Activated CD4-positive, CD25-positive, alpha-beta regulatory T cell treated with anti-CD3 and anti-CD28 coated beads, Interleukin-2, amount 50 U/mL, for 16 hours (primary cell): ENCODE measurements at places on chromosomes 5 and 9.

- DNase-seq, result no peak
Observed at GRCh38 chr9:98637381-98637780, 71.4 kb downstream of the GABBR2 start.

GRCh38 chr5:65927503-65928321 lies 1.3 kb downstream of the ERBIN start:
- DNase-seq, result no peak

DNA sequence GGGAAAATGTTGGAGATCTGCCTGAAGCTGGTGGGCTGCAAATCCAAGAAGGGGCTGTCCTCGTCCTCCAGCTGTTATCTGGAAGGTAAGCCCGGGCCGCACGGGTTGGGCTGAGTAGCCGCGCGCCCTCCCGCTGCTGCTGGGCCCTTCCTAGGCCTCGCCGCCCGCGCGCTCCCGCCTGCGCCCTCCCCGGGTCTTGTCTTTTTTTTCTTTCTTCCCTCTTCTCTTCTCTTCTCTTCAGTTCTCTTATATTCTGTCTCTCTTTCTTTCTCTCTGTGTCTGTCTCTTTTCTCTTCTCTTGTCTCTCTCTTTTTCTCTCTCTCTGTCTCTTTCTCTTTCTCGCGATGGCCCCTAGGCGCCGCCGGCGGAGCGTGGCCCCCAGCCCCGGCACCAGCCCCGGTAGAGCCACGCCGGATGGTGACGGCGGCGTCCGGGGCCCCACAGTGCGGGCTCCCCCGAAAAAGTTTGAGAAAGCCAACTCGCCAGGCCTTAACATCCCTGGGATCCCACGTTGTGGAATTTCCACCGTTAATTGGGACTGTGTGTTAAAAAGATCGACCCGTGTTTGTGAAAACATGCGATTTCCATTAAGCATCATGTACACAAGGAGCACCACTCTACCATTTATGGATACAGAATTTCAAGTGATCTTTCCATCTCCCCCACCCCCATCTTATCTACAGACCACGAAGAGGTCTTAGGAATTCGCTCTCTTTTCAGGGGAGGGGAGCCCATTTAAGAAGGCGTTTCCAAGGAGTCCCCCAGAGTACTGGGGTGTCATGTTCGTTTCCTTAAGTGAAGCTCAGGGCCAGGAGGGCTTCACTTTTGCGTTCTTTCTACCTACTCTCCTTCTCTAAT lies 616 bp downstream of the ABL1 start:
- DNase-seq, result no peak

DNA sequence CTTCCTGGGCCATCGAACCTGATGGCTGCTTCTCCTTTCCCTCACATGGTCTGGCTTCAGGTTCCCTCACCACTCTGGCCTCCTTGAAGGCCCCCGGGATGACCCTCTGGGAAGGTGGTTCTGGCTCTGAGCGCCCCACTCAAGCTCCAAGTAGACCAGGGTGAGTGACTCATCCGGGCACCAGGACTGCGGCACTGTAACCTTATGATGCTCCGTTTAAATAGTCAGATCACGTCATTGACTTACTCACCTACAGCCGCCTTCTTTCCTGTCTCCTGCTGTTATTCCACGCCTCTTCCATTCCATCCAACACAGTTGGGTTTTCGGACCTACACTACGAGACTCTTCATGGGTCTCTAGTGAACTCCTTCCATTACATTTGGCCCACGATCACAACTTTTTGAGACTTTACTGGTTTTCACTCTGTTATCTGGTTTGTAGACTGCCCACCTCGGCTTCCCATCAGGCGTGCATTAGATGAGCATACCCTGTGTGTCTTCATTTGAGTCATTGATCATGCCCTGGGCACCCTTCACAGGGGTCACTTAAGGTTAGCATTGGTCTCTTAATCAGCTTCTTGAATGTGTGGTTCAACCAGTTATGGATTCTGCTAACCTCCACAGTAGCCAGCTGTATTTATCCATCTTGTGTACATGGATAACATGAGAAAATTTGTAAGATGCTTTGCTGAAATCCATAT lies 138.8 kb upstream of the LMX1B start:
- DNase-seq, result no peak

DNA sequence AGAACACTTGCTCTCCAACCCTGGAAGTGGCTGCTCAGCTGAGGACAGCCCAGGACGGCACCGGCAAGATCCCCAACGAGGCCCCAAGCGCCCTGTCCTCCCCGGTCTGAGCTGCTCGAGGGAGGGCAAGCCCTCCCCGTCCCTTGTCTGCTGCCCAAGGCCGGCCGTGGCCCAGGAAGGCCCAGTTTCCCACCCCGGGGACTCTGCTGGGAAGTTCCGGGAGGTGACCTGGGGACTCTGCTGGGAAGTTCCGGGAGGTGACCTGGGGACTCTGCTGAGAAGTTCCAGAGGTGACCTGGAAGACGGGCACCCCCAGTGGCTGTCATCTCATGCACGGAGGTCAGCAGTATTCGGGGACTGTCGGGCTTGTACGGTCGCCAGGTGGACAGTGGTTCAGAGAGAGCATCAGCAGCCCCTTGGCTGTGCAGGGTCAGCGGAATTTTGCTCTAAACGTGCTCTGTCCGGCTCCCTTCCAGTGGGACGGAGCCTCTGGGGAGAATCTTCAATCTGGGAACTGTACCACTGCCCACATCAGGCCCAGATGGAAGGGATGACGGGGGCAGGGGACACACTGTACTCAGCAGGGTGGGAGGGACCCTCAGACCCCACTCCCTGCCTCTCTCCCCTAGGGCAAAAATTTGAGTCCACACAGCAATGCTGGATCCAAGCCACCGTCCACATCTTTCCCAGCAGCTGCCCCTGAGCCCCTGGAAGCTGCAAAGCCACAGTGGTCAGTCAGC lies 7.2 kb downstream of the NACC2 start:
- DNase-seq, result no peak

DNA sequence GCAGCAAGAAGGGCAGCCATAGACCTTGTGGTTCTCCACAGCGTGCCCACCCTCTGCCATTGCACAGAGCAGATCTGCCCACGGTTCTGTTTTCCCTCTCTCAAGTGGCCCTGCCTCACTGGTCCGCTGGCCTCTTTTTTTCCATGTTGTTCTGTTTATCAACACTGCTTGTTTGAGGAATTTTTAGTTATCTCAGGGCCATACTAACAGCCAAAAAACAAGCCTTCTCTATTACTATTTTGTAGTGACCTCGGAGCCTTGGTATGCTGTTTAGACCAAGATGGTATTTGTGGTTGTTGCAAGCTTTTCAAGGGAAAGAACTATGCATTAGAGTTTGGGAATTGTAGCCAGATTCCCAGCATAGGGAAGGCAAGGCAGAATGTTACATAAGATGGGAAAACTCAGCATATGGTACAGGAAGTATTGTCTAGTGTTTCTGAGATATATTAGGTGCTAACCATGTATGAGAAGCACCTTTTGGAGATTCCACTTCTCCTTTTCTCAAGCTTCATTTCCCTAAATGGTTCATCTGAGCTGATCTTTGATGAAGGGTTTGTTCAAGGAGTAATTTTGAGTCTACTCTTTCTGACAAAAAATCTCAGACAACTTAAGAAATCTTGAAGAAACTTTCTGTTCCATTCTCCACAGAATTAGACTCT lies 54.3 kb downstream of the NUP214 start:
- no peak for DNase-seq

DNA sequence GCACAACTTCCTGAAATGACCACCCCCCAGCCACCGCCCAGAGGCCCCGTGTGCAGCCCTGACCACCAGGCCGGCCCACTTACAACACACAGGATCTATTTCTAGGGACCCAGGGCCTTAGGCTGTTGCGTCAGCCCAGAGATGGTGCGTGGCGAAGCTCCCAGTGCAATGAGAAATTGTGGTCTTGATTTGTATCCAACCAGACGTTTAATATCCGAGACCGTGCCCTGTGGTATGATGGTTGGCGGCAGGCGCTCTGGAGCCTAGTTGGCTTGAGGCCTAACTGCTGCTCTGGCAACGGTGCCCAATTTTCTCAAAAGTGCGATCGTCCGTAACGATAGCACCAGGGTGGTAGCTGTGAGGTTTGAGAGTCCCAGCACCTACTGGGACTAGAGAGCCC lies 32.6 kb upstream of the SLC6A19 start:
- no peak for DNase-seq

DNA sequence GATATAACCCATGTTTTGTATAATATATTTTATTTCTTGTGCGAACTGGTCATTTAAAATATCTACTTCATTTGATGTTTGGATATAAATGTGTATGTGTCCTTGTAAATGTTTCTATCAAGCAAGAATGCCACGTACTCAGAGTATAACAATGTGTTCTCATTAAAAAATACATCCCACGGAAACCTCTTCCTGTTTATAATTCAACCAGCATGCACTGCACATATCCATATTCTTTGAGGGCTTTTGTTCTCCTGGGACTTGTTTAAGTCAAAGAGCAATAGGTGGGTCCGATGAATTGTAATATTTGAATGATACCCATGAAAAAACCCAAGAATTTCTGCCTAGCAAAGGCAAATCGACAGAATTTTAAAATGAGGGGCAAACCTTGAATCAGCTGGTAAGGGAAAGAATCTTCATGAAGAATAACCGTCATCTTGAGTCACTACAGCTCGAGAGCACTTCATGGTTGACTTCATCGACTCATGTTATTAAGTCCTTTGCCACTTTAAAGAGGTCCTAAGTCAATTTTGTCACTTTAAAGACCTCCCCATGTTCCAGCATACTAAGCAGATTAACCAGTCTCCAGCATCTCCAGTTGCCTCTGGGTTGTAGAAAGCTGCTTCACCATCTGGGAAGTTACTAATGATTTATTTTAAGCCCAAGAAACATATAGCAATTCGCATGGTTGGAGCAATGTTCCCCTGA lies 80.6 kb downstream of the NPR3 start:
- no peak for DNase-seq

- no peak for DNase-seq
Observed at GRCh38 chr5:148912146-148912545, 85.7 kb downstream of the ADRB2 start.

DNA sequence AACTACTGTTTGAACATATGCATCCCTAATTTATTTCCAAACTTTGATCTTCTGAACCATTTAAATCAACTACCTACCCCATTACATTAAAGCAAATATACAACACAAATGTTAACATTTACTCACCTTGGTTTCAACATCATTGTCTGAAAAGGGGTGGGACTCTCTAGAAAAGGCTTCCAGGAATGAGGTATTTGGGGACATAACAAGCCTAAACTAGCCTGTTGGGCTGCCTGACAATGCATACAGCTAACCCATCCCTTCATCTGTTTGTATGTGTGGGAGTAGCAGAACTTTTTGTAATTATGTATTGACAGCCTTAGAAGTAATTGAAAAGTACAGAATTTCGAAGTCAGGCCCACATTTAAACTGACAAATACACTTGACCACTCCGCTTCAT lies 2225.9 kb upstream of the C9orf72 start:
- DNase-seq, result no peak

DNA sequence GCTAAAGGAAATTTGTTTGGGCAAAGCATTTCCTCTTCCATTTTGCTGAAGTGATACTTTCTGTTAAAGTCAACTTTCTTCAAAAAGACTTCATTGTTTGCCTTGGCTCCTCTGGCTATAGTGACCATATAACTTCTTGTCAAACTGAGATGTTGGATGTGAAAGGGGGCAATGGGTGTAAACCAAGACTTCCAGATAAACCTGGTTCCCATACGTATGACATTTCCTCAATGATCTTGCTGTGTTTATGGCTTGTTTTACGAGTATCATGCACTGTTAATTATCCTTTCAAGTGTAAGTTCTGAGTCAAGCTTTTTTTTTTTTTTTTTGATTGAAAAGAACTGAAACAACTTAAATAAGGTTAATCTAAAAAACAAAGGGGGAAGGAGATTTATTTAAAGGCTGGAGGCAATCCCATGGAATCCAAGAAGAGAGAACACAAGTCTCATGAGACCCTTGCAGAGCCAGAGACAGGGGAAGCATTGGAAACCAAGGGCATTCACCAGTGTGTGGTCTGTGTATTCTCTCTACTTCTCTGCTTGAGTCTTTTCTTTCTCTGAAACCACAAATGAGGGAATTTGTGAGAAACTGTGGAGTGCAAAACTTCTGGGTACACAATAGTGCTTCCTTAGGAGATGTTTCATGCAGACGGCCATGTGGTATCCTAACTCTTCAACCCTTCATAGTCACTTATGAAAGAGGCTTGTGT lies 335.3 kb downstream of the RAB3C start:
- DNase-seq, result no peak

DNA sequence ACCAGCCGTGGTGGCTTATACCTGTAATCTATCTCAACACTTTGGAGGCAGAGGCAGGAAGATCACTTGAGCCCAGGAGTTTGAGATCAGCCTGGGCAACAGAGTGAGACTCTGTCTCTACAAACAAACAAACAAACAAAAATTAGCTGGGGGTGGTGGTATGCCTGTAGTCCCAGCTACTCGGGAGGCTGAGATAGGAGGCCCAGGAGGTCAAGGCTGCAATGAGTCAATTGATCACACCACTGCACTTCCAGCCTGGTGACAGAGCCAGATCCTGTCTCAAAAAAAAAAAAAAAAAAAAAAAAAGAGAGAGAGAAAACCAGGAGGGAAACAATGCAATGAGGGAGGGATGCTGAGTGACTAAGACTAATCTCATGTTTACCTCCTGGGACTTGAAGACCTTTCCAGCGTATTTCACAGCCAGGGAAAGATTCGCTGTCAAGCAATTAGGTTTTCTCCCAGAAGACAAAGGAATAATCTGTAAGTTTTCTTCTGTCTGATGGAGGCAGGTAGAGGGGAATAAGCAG lies 51.1 kb upstream of the MIER3 start:
- no peak for DNase-seq

- DNase-seq, result no peak
Observed at GRCh38 chr9:131238402-131239021, 37.8 kb downstream of the FAM78A start.

DNA sequence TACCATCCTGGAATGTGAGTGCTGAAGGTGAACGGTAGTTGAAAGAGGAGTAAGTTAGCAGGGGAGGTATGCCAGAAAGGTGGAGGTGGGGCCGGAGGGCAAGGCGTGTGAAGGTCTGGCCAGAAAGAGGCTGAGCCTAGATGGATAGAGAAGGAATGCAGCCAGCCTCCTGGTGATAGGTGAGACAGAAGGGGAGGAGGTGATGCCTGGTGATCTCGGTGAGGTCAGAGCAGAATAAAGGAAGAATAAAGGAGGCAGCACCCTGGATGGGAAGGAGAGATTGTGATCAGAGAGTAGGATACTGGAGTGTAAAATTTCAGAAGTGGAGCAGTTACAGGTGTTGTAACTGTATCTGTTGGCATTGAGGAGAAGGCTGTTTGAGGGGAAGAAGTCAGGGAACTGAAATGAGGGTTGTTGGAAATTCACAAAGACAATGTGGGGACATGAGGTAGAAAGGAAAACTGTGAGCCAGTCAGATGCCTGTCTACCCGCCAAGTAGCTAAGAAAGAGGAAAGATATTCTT lies 2.0 kb downstream of the GNG10 start:
- DNase-seq, result no peak

DNA sequence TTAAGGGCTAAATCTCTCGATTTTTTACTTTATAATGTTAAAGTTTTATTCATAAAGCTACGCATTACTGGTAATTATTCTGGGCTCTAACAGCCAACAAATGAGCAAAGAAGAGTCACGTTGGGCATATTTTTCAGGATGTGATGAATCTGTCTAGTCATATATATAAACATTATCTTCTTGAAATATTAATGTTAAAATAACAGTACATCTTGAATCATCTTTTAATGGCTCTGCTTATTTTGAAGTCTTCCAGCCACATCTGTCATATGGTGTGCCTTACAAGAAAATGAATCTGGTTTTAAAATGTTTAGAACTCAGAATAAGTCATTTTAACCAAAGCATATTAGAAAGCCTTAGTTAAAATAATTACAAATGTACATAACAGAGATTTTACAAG lies 96.9 kb downstream of the CWC27 start:
- no peak for DNase-seq

- DNase-seq, result no peak
Observed at GRCh38 chr9:4574657-4575243, 84.5 kb downstream of the SLC1A1 start.
